Memory B cell (primary cell): ENCODE measurements at places on chromosomes 16 and 17.
A peak's percentile ranks its signal among the peaks of the same experiment; 100 is the strongest.

GRCh38 chr17:10920558-10921108 lies 82.7 kb upstream of the PIRT start:
- DNase-seq, result no peak

- DNase-seq, result no peak
Measured at GRCh38 chr17:80885947-80886582, 105.6 kb upstream of the CHMP6 start.

- no peak for DNase-seq
Measured at GRCh38 chr17:37713028-37713431, 31.8 kb downstream of the HNF1B start.

GRCh38 chr17:3381957-3382356 lies 4.2 kb downstream of the OR3A2 start:
- no peak for DNase-seq

- DNase-seq, result no peak
Measured at GRCh38 chr17:5325851-5326250, 43.8 kb downstream of the RABEP1 start.

DNA sequence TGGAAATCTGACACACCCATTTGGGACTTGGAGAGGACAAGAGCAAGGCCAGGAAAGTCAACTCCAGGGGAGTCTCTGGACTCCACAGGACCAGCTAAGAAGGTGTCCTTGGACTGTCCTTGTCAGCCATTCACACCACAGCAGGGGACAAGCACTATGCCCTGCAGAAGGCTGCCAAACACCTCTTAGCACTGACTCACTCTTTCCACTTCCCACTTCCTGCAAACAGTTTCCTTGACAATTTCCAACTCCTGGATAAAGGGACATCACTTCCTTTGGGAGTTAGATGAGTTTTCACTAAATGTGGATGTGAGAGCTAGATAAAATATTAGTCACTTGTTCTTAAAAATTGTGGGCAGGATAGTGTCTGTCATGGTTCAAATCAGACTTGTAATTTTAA lies 37.8 kb upstream of the BCAR1 start:
- no peak for DNase-seq

- peak; percentile 93 for DNase-seq
Measured at GRCh38 chr17:76868176-76868668, at the start of gene MGAT5B. MGAT5B (plus strand) TSS chr17:76868404; CDS start chr17:76869030, 626 bp downstream.

- DNase-seq, result no peak
Measured at GRCh38 chr16:58499615-58500351, at the start of gene NDRG4. NDRG4 (plus strand) TSS chr16:58500143; CDS start chr16:58500249, 106 bp downstream.

DNA sequence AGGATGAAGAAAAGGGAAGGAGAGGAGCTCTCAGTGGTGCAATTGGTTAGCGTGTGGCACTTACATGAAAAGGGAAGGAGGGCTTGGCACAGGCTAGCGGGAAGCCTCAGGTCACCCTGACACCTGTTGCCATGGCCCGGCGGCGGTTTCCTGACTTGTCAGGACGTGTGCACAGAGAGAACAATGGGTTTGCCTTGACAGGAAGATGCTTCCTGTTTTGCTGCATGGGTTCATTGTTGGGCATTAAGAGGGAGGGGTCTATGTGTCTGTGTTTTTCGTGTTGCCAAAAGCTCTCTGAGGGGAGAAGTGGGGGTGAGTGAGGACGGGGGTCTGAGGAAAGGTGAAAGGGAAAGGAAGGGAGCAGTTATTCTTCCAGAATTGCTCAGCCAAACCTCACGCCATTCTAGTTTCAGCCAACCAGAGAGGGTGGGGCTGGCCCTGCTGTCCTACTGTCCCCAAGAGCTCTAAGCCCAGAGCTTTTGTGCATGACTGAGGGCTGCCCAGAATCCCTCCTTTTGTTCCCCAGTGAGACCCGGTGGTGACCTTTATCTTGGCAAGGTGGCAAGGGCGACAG lies 17.1 kb upstream of the CCR7 start:
- DNase-seq, result no peak

GRCh38 chr16:15689290-15689689 lies 39.2 kb downstream of the NDE1 start:
- no peak for DNase-seq

- no peak for DNase-seq
Measured at GRCh38 chr16:31876951-31877828, 3.6 kb downstream of the ZNF267 start.

DNA sequence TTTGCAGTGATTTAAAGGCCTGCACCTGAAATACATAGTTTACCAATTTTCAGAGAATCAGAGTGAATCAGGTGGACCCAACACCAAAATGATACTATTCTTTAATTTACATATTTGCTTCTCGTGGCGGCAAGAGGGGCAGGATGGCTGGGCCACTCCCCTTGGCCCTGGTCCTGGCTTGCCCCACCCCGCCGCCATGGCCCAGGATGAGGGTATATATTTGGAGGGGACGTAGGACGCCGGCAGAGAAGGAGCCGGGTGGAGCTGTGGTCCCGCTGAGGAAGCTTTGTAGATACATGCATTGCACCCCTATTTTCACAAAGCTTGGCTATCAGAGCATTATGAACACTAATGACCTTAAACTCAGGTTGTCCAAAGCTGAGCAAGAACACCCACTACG lies 43.5 kb downstream of the EFCAB13 start:
- no peak for DNase-seq

DNA sequence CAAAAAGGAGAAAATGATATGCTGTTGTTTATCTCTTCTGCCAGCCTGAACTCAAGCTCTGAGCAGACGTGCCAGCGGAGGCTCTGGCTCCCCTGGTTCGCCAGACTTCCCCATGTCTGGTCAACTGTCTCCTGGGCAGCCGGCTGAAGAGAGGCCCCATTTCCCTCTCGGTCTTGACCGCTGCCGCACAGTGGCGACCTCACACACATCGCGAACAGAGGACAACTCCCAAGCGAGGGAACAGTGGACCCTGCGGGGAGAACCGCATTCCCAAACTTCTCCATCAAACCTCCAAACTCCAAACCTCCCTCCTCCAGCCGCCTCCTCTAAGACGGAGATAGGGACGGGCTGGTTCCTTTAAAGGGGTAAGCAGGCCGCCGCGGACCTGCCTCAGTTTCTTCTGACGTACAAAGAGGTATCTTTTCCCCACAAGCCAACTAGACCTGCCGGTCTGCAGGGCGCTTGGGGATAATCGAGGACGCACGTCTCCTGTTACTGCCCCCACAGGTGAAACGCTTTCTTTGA lies 24.9 kb upstream of the RFFL start:
- no peak for DNase-seq

DNA sequence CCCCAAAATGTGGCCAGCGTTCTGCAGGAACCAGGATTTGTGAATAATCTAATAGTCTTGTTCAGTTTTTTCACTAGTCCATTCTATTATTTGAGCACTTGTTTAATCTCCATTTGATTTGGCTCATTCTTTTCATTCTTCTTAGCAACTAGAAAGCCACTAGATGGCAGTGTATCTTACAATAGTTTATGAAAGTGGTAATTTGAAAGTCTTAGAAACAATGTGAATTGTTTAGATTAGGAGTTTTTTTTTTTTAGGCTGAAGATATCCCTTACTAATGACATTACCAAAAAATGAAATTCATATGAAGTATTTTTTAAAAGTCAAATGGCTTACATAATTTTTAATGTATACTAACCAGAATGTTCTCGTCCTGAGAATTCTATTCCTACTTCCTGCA lies 6.7 kb downstream of the ERI2 start:
- DNase-seq, result no peak

DNA sequence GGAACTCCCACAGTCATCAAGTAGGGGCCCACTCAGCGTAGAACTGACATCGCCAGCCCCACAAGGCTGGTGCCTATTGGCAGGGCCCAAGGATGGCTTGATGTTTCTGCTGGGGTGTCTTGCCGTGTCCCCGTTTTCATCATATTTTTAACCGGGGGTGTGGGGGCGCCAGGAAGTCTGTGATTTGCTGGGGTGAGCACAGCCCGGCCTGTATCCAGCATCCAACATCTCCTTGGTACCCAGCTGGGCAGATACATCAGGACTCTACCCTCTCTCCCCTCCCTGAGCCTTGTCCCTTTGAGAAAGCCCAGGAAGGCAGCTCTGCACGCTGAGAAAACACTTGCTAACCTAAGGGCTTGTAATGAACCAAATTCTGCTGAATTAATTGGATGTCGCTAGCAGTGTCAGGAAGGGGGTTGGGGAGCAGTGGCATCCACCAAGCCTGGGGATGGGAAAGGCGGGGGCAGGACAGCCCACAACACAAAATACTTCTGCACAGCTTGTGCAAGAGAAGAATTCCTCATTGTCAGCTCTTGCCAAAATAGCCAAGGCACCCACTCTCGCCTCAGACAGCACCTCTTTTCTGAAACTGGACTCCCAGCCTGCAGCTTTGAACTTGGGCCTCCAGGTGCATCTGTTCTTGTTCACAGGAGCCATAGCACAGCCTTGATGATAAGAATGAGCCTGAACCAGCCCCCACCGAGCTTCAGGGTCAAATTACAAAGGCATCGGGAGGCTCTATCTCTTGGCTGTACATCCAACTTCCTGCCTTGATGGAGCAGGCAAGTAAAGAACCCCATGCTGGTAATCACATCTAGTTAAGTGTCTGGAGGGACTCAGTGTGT lies 63.7 kb upstream of the LYRM9 start:
- DNase-seq, result no peak

GRCh38 chr17:78146881-78147280 lies 696 bp downstream of the C17orf99 start:
- DNase-seq, result no peak

DNA sequence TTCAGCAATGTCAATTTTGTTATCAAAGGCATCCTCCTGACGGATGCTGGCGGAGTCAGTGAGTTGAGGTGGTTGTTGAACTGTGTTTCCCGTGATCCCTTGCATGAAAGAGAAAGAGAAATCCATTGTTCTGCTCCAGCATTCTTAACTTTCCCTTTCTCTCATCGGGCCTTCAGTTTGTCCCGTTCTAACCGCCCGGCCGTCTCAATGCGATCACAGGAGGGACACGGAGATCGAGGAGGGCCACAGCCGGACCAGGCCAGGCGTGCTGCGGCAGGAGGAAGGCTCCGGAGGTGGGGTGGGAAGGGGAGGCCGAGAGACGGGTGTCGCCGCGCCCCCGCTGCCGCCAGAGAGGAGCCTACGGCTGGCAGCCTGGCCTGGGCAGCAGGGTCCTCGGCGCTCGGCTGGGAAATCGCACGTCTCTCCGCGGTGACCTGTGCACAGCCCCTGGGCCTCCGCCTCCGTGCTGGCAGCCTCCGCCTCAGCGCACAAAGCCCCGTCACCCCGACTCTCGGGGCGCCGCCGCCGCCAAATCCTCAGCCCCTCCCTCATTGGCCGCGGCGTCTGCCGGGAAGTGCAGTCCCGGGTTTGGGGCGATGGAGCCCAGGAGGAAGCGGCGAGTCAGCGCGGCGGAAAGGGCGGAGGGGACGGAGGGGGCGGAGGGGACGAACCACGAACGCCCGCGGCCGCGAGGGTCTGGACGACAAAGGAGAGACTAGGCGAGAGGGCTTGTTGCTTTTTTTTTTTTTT lies 38.1 kb downstream of the SOST start:
- DNase-seq, result peak; percentile 56

DNA sequence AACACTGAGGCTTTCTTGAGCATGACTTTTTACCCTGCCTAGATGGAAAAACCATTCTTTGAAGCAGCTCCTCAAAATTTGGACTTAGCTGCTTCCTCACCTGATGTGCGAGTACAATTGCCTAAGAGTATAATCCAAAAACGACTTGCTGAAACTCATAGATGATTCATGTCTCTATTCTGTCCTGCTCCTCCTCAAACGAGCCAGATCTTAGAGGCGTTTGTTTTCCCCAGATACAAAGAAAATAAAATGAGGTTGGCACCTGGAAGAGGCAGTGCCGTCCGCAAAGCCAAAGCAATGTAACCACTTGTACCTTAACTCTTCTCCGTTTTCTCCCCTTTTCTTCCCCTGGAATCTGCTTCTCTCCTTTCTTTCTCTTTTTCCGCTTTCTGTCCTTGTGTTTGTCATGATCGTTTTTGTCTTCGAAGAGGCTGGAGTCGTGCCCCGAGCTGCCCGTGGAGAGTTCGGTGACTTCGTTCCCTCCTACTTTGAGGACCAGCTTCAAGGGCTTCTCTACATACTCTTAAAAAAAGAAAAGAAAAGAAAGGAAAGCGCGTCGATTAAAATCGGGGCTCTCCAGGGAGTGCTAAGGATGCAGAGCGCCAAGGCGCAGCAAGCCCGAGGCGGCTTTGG lies 895 bp downstream of the BRD7 start:
- no peak for DNase-seq

DNA sequence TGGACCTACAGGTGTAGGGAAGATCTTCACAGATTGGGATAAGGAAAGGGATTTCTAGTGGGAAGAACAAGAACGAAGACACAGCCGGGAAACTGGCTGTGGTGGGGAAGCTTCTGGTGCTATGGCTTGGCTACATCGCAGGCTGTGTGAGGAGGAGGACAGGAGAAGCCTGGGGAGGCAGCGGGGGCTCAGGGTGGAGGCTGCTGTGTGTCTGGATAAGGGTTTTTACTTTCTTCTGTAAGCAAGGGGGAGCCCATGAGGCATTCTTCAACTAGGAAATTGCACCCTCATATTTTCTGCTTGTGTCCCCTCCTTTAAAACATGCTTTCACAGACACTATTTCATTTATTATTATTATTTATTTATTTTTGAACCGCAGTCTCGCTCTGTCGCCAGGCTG lies 2.9 kb upstream of the RHBDF2 start:
- no peak for DNase-seq

GRCh38 chr17:10075919-10076318 lies 122.5 kb downstream of the GAS7 start:
- no peak for DNase-seq

DNA sequence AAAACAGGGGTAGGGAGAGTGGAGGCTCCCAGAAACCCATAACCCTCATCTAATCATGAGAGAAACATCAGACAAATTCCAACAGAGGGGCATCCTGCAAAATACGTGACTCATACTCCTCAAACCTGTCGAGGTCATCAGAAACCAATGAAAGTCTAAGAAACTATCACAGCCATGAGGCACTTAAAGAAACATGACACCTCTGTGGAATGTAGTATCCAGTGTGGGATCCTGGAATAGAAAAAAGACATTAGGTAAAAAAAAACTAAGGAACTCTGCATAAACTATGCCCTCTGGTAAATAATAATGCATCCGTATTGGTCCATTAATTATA lies 16.4 kb downstream of the CDH5 start:
- DNase-seq, result no peak
